ENCODE measurements at places on chromosomes 12 and 14.
A peak's percentile ranks its signal among the peaks of the same experiment; 100 is the strongest.

DNA sequence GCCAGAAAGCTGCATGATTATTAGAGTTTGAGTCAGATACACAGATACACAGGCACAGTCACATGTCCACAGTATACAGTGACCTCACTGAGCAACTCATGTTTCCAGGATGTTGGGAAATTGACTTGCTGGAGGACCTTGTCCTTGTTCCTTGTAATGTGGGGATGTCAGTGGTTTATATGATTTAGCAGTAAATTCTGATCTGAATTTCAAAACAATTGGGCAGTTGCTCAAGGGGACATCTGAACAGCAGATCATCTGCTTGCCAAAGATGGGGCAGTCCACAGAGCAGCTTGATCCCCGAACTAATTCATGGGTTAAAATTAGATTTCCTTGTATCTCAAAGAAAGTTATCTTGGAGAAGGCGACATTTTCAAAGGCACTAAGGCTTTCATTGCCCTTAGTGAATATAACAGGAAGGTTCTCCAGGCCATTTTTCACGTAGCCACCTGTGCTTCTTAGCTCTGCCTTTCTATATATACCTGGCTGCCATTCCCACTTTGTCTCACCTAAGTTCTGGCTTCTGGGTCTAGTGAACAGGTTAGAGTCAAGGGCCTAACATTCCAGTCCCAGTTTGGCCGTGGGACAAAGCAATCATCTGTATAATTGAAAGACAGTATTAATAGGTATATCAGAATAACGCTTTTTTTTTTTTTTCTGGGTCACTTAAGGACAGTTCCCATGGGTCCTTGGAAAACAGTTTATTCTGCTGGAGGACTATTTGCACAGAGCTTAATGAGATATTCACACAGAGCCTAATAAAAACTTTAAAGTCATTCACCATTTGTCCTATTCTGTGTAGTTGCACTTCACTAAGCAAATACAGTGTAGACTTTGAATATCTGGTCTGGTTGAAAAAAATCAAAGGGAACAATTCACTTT, 64.9 kb upstream of the STRN3 start:
- DNase-seq, result no peak

GRCh38 chr14:76089575-76089974, 62.1 kb upstream of the GPATCH2L start:
- DNase-seq, result no peak

GRCh38 chr12:94386422-94386821, 73.2 kb downstream of the CEP83 start:
- no peak for DNase-seq

GRCh38 chr12:83123039-83123438, 436.3 kb downstream of the TMTC2 start:
- no peak for DNase-seq

DNA sequence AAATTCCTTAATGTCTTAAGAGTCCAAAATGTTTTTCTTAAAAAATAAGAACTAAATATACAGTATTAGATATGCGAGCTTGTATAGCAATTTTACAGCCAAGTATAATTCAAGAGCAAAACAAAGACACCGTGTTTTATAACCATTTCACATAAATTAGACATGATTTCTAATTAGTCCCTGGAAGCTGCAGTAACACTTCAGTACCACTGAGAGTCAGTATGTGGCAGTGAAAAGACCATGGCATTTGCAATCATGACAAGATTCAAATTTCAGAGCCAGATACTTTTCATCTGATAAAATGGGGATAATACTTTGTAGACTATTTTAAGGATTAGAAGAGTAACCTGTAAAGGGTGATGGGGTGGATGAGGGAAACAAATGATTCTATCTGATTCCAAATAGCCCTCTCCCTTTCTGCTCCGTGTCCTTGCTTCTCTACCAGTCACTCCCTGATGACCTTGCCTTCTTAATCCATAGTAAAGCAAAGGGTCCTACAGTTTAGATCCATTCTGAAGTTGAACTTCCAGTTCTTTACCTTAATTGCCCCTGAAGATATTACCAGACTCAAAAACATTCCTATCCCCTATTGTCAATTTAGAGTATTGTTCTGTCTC, 145.4 kb upstream of the ABCD2 start:
- DNase-seq, result no peak

DNA sequence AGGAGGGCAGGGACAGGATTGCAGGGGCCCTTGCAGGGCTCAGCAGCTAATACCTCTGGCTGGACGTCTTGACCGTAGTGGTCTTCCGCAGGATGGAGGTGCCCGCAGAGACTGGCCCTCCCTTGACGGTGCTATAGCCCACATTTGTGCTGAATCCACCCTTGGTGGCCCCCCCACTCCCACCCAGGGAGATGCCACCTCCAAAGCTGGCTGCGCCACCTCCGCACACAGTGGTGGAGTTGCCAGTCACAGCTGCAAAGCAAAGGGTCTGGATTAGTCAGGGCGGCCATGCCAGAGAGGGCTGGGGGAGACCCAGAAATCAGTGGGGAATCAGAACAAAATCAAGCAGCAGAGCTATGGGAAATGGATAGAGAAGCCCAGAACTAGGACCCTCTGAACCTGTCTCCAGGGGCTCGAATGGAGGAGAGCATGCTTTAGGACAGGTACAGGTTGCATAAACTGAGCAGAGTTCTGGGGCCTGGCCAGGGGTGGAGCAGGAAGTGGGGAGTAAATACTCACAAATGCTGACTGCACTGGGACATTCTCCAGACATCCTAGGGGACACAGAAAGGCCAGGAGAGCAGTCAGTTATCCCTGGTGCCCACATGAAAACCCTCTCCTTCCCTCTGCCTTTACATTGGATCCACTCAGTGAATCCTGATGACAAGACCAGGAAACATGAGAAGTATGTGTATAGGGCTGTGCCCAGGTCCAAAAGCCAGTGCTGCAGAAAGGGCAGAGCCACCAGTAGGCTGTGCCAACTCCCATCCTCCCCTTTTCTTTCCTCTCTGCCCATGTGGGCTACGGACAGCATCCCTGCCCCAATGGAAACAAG, 8.1 kb upstream of the KRT4 start:
- DNase-seq, result no peak

GRCh38 chr12:20154052-20154451, 214.3 kb upstream of the PDE3A start:
- no peak for DNase-seq

DNA sequence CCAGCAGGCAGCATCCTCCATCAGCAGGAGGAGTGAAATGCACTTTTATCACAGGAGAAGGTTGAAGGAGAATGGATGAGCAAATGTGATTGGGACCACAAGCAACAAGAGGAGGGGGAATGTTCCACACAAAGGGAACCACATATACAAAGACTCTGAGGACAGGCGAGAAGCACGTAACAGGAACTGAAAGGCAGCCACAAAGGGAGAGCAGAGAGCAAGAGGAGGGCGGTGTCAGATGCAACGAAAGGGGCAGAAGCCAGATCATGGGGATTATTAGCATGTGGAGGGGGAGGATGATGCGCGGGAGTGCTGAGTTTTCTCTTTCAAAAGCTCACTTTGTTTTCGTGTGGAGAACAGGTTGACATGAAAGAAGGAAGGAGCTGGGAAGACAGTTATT, 241.1 kb downstream of the SPTSSA start:
- DNase-seq, result no peak

GRCh38 chr14:80965037-80965436, 9.6 kb downstream of the TSHR start:
- DNase-seq, result no peak

GRCh38 chr12:121926874-121927706, 8.7 kb downstream of the CFAP251 start:
- DNase-seq, result no peak

DNA sequence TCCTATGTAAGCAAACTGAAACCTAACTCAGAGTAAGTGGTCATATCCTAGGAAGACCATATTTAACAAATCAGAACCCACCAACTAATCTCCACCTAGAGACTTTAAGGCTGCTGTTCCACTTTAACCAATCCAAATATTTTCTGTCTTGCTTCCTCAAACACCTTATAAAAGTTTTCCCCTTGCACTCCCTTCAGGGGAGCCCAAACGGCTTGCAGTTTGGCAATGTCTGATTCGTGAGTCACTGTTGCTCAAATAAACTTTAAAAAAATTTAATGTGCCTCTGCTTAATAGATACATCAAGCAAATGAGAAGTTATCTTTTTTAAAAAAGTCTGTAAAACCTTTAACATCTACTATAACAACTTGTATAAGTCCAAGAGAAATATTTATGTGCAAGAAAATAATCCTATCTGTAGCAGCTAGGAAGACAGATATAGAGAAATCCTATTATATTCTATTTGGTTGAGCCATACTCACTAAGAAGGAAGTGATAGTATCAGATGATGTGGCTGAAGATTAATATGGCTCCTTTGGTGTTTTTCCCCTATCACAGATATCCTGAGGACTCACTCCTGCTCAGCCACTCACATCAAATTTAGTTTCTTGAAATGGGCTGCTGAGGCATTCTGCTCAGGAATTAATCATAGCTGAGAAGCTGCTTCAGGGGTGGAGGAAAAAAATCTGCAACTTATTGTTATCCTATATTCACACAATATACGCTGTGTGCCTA, 65.1 kb upstream of the DUSP6 start:
- no peak for DNase-seq

DNA sequence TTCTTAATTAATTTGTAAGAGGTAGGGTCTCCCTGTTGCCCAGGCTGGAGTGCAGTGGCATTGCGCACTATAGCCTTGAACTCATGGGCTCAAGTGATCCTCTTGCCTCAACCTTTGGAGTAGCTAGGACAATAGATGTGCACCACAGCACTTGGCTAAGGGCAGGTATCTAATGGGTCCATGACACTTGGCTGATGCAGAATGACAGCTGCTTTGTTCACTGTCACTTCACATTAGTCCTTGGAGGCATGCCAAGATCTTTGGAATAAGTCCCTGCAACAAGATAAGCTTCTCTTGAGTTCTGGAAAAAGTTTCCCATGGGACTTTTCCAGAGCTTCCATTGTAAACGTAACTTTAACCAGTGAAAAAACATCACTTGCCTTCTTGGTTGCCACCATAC, 23.4 kb downstream of the COQ6 start:
- DNase-seq, result no peak

GRCh38 chr12:27553941-27554340, 29.9 kb downstream of the PPFIBP1 start:
- no peak for DNase-seq

GRCh38 chr14:39175445-39176262, 600 bp downstream of the PNN start:
- no peak for DNase-seq

GRCh38 chr14:75427126-75427481, 718 bp upstream of the JDP2 start:
- DNase-seq, result no peak

- peak; percentile 75 for DNase-seq
Observed at GRCh38 chr14:68792979-68793733, at the start of gene ZFP36L1. TSS of gene ZFP36L1 (minus strand) at chr14:68793067. CDS start at chr14:68792938, 129 bp downstream.

- no peak for DNase-seq
Observed at GRCh38 chr14:65258391-65258790, 154.1 kb upstream of the FUT8 start.

DNA sequence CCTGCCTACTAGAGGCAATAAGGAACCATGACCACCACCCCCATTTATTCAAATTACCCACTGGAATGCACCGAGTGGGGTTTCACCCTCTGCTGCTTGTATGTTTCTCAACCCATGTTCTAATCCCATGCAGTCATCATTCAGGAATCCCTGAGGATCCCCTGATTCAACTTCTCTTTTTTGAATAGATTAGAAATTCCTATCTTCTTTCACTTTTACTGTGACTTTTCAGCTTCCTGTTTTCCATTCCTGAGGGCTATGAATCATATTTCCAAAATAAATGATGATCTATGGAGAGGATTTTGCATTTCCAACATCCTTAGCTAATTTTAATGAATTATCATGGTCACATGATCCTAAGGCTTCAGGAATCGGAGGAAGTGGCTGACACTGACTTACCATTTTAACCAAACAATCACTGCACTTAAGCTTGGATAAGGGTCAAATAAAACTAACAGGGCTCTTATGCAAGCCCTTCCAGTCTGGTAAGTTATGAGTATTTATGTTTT, 19.4 kb upstream of the P2RX4 start:
- no peak for DNase-seq

- no peak for DNase-seq
Observed at GRCh38 chr12:115837220-115837619, 440.3 kb downstream of the MED13L start.

- DNase-seq, result no peak
Observed at GRCh38 chr14:103109535-103110441, 13.5 kb upstream of the TNFAIP2 start.

GRCh38 chr14:105387530-105387922, 10.8 kb upstream of the TEX22 start:
- DNase-seq, result no peak

- no peak for DNase-seq
Observed at GRCh38 chr14:64549016-64549415, 745 bp upstream of the PPP1R36 start.

- DNase-seq, result no peak
Observed at GRCh38 chr12:117662220-117662619, 300.8 kb upstream of the NOS1 start.

DNA sequence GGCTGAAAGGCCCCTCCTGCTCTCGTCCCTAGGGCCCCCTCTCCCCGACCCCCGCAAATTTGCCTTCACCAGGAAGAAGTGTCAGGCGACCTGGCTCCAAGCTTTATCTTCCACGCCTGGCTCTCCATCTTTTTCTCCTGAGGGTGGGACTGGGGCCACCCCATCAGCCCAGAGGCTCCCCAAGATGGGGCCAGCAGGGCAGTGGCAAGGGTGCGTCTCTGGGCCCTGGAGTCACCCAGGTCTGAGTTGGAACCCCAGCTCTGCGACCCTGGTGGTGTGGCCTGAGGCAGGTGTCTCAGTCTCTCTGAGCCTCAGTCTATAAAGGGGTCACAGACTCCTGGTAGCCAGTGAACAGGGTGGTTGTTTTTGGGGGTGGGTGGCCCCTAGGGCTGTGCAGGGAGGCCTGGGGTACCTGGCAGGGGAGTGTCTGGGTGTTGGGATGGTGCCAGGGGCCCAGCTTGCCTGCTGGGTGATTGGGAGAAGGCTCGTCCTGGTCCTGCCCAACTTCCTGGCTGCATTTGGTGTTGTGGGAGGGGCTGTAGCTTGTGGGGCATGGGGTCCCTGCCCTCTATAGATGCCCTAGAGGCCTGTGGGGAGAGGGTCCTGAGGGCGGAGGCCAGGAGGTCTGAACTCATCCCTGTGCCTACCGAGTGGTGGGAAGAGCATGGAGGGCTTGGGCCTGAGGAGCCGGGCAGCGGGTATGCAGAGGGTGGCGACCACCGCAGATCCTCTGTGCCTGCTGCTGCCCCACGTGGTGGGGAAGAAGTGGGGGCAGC, 7.6 kb downstream of the KIF26A start:
- DNase-seq, result no peak

DNA sequence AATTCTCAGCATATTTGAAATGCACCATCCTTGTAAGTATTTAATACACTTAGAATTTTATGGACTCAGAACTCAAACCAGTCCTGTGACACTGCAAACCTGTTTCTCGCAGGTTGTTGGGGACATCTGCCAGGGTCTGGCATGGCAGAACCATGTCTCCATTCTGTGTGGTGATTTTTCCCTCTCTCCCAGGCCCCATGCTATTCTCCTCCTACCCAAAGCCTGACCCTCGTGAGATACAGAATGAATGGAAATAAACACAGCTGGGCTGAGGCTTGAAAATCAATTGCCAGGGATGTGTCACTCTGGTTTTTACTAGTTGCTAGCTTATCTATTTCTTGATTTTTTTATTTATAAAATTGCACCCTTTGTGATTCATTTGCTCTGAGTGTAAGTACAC, 19.8 kb downstream of the TPH2 start:
- no peak for DNase-seq

GRCh38 chr12:112584266-112584722, 165.5 kb downstream of the PTPN11 start:
- DNase-seq, result no peak
